ENCODE measurements at places on chromosomes 6 and 20.

GRCh38 chr6:2957696-2958330, 13.6 kb downstream of the SERPINB6 start:
- DNase-seq = peak; percentile 63

- DNase-seq = no peak
Observed at GRCh38 chr6:149500096-149500495, 15.3 kb upstream of the ZC3H12D start.

GRCh38 chr20:56835829-56836550, 206.9 kb downstream of the TFAP2C start:
- DNase-seq = no peak

- DNase-seq = peak; percentile 70
Observed at GRCh38 chr6:3808759-3809514, 40.2 kb upstream of the FAM50B start.

DNA sequence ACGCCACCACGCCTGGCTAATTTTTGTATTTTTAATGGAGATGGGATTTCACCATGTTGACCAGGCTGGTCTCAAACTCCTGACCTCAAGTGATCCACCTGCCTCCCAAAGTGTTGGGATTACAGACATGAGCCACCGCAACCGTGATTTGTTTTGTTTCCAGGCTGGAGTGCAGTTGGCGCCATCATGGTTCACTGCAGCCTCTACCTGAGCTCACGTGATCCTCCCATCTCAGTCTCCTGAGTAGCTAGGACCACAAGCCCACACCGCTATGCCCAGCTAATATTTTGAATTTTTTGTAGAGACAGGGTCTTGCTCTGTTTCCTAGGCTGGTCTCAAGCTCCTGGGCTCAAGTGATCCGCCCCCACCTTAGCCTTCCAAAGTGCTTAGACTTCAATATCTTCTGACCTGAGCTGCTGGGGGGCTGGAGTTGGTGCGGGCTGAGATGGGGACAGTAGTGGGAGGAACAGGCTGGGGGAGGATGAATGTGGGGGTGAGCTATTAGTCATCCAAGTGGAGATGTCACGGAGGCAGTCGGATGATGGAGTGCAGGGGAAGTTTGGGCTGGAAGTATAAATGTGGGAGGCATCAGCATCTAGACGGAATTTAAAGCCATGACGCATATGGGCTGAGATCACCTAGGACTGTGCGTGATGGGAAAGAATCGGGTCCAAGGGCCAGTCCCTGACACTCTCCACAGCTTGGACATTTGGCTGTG, 23.1 kb upstream of the ZMYND8 start:
- DNase-seq = no peak

DNA sequence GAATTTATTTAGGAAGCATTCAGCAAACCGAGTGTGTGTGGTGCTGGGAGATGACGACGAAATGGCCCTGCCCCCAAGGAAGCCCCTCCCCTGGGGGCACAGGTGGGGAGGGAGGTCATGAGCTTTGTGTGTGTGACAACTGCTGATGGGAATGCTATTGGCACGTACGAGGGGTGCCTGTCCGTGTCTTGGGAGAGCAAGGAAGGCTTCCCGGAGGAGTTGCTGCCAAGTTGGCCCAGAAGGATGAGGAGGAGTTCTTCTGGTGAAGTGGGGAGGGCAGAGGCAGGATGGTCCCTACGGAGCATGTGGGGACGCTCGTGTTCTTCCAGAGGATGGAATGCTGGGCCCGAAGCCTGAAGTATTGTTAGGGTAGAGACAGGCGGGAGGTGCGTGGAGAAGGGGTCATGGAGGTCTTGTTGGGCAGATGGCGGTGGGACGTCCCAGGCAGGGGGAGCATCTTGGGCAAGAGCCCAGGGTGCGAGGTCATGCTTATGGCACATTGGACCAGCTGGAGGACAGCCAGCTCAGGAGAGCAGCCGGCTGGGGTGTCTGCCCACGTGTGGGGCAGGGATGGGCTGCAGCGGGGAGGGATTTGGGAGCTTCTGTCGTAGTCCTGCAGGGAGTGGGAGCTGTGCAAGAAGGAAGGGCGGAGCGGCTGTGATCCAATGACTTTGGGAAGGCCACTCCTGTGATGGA, 46.1 kb downstream of the SYNJ2 start:
- peak; percentile 43 for DNase-seq

Measured in left cardiac atrium (tissue), 4 donors.